ENCODE measurements at places on chromosomes 2 and 18. TPM values are rescaled to one million over a fixed set of nuclear protein-coding genes. Genes with fewer than 3 reads are reported as not detected.

The PSTPIP2 gene
- 16.4 TPM for total RNA-seq

The GCG gene
- total RNA-seq: not detected

The APLF gene
- 1.6 TPM for total RNA-seq

DNA sequence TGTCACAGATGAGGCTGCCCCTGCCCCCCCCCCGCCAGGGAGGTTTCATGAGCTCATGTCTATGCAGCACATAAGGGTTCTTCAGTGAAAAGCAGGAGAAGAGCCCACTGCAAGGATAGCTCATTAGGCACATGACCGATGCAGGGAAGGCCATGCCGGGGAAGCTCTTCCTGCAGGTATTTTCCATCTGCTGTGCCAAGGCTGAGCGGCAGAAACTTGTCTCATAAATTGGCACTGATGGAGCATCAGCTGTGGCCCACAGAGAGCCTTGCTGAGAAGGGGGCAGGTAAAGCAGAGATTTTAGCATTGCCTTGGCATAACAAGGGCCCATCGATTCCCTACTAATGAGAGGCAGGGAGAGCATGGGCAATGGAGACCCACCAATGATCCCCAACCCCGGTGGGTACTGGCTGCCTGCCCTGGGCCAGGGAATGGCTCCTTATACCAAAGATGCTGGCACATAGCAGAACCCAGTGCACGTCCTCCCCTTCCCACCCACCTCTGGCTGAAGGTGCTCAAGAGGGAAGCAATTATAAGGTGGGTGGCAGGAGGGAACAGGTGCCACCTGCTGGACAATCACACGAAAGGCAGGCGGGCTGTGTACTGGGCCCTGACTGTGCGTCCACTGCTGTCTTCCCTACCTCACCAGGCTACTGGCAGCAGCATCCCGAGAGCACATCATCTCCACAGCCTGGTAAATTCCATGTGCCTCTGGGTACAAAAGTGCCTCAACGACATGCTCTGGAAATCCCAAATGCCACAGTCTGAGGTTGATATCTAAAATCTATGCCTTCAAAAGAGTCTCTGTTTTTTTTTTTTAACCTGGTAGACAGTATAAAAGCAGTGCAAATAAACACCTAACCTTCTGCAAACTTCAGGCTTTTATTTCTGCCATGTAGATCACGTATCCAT is 41.4 kb downstream of the STEAP3 start:
- DNase-seq: no peak

DNA sequence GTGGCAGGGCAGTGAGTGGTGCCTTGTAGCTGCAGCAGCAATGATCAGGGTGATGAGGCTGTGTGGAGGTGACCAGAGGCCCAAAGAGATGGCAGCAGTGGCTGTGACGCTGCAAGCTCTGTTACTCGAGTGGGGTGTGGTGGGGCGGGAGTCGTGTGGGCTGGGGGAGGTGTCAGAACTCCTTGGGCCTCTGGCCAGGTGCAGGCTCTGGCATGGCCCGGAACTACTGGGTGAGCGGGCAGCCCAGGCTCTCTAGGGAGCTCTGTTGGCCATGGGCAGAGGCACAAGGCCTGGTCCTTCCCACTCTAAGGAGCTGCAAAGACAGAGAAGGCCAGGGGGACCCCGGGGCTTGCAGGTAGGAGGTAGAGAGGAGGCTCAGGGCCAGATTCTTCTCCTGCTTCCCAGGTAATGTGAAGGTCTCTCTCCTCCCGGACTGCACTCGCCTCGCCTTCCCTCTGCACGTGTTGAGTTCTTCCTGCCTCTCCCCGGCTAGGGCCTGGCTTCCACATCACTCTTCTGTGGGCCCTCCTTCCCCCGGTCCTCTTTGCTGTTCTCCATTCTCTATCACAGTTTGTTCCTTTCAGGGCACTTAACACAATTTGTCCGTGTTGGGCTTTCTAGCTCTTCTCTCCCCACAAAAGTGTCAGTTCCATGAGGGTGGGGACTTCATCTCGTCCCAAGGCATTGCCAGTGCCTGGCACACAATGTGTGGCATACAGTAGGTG is 114.8 kb downstream of the MCFD2 start:
- DNase-seq: no peak

DNA sequence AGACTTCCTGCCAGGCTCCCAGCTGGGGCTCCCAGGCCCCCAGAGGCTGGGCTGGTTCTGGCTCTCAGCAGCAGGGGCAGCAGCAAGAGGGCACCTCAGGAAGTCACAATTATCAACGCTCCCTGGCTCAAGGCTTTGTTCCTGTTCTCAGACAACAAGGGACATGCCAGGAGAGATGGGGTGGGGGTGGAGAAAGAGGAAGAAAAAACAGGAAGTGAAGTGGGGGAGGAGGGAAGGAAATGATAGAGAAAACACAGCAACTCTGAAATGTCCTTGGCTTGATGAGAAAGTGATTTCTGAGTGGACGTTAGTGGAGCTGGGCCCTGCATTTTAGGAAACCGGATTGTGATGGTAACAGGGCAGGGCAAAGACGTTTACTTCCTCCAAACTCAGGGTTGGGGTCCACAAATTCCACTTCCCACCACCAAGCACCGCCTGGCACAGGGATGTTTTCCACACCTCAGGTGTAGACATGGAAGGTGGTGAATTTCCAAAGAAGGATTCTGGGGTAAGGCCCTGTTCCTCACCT is 40.4 kb downstream of the CYRIA start:
- DNase-seq: no peak

DNA sequence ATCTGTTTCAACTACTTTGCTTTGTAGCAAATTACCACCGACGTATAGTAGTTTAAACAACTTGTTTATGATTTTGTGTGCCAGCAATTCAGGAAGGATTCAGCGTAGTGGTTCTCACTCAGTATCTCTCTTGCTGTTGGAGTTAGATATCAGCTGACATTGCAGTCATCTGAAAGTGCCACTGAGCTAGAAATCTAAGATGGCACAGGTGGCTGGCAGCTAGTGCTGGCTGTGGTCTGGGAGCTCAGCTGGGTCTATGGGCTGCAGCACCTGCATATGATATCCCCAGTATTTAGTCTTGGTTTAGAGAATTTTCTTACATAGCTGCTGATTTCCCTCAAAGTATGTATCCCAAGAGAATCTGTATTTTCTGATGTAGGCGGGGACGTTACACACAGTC is 235.6 kb downstream of the SCG2 start:
- DNase-seq: no peak
